ENCODE measurements at places on chromosomes 6 and 20.

GRCh38 chr6:38273325-38273724 is 366.4 kb downstream of the BTBD9 start:
- DNase-seq = no peak

DNA sequence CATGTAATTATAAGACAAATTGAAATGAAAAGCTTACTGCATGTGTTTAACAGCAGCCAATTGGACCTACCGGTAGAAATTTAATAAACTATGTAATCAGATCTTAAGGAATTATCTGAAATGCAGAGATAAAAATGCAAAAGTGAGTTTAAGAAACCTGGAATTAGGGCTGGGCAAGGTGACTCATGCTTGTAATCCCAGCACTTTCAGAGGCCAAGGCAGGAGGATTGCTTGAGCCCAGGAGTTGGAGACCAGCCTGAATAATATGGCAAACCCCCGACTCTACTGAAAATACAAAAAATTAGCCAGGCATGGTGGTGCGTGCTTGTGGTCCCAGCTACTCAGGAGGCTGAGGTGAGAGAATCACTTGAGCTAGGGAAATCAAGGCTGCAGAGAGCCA is 74.1 kb downstream of the HFE start:
- DNase-seq = no peak

DNA sequence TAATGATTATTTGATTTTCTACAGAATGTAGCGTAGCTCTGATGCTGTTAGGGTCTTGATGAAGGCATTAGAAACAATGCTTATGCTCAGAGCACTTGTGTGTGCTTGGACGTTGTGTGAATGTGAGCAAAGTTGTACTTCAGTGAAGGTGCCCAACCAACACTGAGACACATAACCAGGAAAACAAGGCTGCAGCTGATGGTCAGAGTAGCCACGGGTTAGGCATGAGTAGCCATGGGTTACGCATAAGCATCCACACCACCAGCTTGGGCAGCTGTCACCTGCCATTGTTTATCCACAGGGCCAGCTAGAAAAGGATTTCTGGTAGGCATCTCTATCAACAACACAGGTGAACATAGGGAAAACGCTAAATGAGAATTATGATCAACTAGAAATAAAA is 326.6 kb downstream of the NRN1 start:
- DNase-seq = no peak

DNA sequence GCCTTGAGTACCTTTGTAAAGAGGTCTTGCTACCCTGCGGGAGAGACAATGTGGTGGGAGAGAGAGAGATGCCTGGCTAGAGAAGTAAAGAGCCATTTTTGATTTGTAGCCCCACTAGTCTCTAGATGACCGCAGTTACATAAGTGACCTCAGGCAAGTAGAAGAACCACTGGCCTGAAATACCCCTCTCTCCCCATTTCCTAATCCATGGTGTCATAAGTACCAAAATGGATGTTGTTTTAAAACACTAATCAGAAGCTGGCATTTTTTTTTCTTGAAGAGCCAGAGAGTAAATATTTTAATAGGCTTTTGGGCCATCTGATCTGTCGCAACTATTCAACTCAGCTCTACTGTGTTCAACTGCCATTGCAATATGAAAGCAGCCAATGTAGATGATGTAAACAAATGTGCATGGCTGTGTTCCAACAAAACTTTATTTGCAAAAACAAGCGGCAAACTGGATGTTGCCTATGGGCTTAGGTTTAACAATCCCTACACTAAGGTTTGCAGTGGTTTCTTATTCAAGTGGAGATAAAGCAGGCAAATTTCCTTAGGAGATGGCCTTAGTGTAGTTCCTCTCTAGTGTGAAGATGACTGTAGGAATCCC is 36.5 kb downstream of the RARS2 start:
- no peak for DNase-seq

DNA sequence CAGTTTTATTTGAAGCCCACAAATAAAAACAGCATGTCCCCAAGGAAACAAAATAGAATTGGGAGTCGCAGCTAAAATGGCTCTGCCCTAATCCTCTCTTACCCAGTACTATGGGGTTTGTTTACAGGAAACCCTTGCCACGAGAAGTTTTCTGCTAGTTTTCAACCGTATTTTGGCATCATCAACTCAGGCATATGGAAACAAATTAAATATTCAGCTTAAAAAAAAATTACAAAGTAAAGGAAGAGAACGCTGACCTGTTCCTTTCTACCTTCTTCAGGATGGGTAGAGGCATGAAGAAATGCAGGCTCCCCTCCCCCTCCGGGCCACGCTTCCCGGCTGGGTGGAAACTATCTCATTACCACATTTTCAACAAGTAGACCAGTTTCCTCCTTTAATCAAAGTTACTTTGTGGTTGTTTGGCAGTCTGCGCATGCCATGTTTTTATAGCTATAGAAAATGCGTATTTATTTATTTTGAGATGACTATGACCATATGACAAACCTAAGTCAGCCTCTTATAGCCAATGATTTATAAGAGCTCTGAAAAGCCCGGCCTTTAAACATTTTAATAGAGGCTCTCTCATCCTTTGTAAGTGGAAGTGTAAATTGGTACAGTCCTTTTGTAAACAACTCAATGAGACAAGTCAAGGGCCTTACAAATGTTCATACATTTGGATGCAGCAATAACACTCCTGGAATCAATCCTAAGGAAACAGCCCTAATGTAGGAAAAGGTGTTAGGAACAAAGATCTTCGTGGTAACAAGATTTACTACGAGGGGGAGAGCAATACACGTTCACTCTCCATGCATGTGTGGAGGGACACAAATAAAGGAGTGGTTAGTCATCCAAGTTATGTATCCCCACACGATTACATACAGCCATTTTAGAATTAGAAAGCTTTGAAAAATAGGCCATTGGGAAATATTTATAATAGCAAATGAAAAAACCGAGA is 16.1 kb upstream of the ZNF217 start:
- DNase-seq = peak; percentile 82

DNA sequence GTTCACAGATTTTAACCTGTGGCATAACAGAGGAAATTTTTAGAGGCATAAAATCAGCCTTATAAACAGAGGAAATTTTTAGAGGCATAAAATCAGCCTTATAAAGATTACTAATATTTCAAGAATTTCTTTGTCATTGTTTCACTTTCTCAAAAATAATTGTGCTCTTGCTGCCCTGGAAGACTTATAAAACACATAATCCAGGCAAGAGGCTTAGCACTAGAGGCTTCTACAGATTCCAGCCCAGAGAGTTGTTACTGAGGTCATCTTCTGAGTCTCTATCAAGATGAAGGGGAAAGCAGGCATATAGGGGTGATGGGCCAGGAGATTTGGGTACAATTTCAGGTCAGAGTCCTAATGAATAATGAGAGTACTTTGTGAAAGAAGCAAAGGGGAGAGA is 85.7 kb downstream of the RFPL4B start:
- DNase-seq = no peak

- DNase-seq = no peak
These were observed 7.4 kb downstream of the SNX9 start for GRCh38 chr6:157830354-157831017.

DNA sequence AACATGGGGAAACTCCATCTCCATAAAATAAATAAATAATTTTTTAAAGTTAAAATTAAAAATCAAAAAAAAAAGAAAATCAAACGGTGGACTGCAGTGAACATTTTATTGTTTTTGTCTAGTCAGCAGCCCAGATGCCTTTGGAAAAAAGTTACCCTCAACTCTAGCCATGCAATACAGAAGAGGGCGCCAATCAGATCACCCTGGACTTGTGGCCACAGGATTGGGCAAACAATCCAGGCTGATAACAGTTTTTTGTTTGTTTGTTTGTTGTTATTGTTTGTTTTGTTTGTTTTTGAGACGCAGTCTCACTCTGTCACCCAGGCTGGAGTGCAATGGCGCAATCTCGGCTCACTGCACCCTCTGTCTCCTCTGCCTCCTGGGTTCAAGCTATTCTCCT is 30.5 kb upstream of the NELFCD start:
- DNase-seq = no peak

DNA sequence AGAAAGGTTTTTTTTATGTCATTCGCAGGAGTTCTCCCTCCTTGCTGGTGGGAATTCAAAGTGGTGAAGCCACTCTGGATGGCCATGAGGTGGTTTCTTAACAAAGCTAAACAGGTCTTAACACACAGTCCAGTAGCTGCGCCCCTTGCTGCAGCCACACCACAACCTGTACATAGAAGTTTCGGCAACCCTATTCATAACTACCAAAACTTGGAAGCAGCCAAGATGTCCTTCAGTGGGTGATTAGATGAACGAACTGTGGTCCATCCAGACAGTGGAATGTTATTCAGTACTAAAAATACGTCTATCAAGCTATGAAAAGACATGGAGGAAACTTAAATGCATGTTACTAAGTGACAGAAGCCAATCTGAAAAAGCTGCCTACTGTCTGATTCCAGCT is 78.9 kb downstream of the FAM120B start:
- no peak for DNase-seq

DNA sequence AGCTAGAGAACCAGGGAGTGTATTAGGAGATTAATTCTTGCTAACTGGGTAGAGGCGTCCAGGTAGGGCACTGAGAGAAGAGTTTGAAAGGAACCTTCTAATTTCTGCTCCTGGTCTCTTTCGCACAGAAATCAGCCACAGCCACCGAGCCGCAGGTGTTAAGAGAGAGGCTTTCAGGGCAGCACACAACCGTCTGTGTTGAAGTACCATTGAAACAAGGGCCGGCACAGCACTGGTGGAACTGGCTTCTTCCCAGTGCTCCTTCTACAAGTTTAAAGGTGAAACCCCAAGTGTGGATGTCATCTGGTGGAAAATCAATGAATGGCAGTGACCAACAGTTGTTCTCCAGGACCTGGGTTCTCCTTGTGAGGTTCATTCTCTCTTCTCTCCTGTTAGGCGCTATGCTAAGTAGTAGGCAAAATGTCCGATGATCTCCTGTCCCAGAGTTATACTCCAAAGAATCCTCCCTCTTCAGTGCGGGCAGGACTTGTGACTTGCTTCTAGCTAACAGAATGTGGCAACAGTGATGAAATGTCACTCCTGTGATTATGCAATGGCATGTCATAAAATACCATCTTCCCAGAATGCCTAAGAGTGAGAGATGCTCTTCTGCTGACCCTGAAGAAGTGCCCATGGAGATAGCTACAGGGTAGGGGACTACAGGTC is 15.0 kb upstream of the RIN2 start:
- no peak for DNase-seq

Data from activated CD4-positive, alpha-beta T cell treated with anti-CD3 and anti-CD28 coated beads, Interleukin-2, amount 50 U/mL, for 1 hour (primary cell).